Activated T-cell treated with anti-CD3 and anti-CD28 coated beads for 48 hours (primary cell): ENCODE measurements at places on chromosomes 16 and 17.

GRCh38 chr17:36214918-36215317 is 4.1 kb downstream of the CCL4L2 start:
- no peak for DNase-seq

DNA sequence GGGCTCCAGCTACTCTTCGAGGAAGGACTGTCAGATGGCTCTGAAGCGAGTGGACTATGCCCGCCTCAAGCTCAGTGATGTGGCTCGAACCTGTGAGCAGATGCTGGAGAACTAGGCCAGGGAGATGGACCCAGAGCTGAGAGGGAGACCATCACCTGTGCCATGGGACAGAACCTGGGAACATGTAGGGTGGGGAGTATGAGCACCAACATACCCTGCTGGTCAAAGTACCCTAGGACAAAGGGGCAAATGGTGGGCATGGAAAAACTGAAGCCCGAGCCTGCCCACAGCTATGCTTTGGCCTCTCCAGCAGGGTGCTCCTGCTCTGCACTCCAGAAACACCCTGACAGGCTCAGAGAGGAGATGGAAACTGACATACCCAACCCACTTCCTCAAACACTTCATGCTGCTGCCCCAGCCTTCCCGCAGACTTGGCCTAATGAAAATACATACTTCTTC is 1.9 kb downstream of the MED11 start:
- DNase-seq, result no peak

- no peak for DNase-seq
These were observed 40.2 kb upstream of the METTL16 start for GRCh38 chr17:2551928-2552327.

GRCh38 chr17:36937959-36938565 is 787 bp downstream of the LHX1 start:
- no peak for DNase-seq

DNA sequence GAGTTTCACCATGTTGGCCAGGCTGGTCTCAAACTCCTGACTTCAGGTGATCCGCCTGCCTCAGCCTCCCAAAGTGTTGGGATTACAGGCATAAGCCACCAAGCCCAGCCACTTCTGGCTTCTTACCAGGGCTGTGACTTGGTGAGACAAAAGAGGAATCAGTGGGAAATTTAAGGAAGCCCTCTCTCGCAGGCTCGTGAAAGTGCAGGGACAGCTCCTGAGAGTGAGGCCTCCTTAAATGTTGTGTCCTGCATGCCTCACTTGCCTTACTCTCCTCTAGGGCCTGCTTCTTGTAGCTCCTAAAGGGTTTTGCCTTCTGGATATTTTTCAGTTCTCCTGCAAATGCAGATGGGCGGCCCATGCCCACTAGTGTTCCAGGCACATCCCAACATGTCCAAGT is 5.2 kb downstream of the AHSP start:
- no peak for DNase-seq

DNA sequence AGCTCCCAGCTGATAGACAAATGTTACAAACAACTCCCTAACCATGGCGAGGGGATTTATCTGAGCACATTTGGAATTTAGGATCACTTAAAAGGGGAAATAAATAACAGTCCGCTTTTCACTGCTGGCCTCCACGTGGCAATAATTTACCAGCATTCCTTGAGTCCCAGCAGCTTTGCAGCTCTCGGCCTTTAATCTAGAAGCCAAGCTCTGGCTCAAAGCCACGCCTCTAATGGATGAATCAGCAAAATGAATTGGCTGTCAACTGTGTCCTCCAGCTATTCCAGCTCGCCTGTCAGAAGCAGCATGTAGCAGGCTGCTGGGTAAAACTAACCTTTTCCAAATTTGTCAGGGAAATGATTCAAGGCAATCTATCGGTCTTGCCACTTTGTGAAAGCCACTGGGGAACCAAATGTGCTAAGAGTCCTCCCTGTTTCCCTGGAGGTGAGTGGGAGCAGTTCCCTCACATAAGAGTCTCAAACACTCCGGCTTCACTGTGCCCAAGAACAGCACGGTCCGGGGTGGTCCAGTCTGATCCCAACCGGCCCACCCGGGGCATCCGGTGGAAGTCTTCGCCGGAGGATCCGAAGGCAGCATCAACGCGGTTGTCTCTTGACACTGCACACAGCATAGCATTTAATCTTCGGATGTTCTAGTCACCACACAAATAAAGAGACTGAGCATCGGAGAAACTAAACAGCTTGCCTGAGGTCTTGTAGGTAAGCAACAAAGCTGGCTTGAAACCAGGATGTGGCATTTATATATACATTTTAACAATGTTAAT is 143.3 kb downstream of the PARN start:
- no peak for DNase-seq

DNA sequence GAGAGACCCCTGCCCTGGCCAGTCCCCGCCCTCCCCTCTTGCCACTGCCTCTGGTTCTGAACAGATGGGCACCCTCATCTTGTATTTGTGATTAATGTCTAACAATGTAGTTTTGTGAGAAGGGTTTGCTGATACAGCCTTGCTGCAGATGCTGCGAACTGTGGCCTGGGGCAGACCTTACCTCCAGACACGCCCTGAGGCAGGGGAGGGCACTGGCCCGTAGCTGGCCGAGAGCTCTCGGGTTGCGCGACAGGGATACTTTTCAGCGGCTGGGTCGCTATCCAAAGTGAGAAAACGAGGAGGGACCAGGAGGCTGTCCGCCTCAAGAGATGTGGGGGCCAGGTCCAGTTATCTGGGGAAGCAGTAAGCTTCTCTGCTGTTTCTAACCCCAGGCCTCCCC is 21.9 kb downstream of the STH start:
- no peak for DNase-seq

DNA sequence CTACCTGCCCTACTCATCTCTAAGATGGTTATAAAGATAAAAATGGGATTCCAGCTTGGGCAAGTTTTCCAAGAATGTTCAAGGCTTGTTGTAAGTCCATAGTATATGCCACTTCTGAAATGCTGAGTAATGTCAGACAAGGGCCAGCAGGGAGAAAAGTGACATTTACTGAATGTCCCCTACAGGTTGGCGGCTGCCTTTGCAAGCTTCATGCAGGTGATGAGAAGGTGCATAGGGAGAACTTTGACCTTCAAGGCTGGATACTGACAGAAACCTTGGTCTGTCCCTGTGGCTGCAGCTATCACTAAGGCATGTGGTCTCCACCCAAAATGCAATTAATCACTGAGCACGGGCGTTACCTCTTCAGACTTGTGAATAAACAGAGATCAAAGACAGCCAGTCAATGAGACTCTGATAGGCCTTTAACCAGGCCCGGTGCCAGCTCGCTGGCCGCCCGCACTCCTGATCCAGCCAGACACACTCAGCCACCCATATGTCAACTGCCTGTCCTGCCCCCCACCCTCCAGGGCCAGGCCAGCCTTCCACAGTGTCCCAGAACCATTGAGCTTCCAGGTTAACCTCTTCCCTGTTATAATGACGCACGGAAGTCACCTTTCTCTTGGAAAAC is 26.8 kb upstream of the AXIN2 start:
- no peak for DNase-seq

- DNase-seq, result no peak
These were observed 118.4 kb downstream of the VPS53 start for GRCh38 chr17:596287-596686.
